ENCODE measurements at places on chromosomes 7 and 10. TPM values are rescaled to one million over a fixed set of nuclear protein-coding genes. Genes with fewer than 3 reads are reported as not detected.

SEMA3C gene
- 45.9 TPM for total RNA-seq

GRCh38 chr7:75704928-75705327, 33.8 kb downstream of the HIP1 start:
- no peaks in the 10 kb centered on the region for H3K27me3 ChIP-seq
- no peaks in the 10 kb centered on the region for H3K4me1 ChIP-seq
- no peak overlapping the region for H3K4me3 ChIP-seq
- no peak overlapping the region for H3K27ac ChIP-seq
- no peaks in the 10 kb centered on the region for H3K36me3 ChIP-seq
- no peak for DNase-seq

RASSF4 gene
- 15.4 TPM for total RNA-seq

DNA sequence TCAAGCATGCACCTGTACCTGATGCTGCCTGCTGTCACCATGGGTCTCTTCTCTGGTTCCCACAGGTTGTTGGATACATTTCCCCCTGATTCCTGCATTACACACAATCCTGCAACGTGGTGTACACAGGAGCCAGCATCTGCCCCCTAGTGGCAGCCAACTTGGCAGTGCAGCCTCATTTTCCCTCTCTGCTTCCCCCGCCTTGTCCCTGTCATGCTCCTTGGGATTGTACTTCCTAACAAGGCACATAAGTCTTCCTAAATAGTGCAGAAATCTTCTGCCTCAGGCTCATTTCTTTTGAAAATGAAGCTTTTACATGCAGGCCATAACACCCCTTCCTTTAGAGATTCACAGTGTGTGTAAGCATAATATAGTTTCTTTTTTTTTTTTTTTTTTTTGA, 387.5 kb downstream of the CCSER2 start:
- no peaks in the 10 kb centered on the region for H3K4me1 ChIP-seq
- H3K36me3 ChIP-seq, result no peaks in the 10 kb centered on the region
- H3K4me3 ChIP-seq, result no peak overlapping the region
- DNase-seq, result peak; percentile 48
- no peaks in the 10 kb centered on the region for H3K27me3 ChIP-seq

DNA sequence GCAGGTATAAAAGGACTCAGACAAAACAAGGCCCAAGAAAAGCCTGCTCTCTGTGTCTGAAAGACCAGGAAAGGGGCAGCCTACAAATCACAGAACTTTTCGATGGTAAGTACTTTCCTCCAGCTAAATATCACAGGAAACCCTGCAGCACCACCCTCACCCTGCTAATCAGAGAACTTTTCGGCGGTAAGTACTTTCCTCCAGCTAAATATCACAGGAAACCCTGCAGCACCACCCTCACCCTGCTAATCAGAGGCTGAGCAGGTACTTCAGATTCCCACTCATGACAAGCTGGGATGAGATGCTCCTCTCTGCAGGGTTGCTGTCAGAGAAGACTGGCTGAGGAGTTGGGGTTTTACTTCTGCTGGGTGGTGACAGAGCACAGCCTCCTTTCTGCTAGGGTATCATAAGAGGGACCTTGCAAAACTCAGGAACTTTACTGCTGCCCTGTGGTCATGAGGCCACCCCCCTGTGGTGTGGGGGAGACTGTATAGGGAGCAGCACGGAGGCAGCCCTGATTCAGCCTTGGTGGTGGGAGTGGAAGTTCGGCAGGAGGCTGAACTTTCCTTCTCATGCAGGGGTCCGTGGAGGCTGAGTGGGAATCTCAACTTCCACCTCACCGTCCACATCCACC, 7.2 kb downstream of the WDR37 start:
- H3K4me1 ChIP-seq, result peaks cover 14% of the 10 kb centered on the region
- peaks cover 14% of the 10 kb centered on the region for H3K36me3 ChIP-seq
- no peaks in the 10 kb centered on the region for H3K27me3 ChIP-seq

TDRD1 gene
- total RNA-seq, result not detected

TSPAN13 gene
- total RNA-seq, result 11.6 TPM

DNA sequence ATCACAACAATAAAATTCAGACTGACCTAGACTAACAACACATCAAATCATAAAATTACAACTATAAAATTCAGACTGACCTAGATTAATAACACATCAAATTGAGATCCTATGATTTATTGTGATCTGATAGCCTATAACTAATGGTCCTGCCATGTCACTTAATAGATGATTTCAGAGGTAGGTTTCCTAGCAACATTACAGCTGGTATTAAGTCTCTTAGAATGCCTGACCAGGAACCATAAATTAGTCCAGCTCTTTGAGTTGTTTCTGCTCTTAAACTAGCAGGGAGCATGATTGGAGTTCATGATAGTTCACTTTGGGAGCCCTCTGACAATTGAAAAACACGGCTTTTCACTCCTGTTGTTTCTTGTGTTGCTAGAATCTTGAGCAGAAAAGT, 318.9 kb downstream of the BMPER start:
- no peak for DNase-seq
- no peak overlapping the region for H3K4me3 ChIP-seq
- no peaks in the 10 kb centered on the region for H3K27me3 ChIP-seq

PHKG1 gene
- not detected for total RNA-seq

GRCh38 chr10:113381416-113381815, 171.4 kb upstream of the HABP2 start:
- no peaks in the 10 kb centered on the region for H3K27me3 ChIP-seq
- H3K27ac ChIP-seq, result peak overlapping the region; percentile 30
- no peaks in the 10 kb centered on the region for H3K36me3 ChIP-seq
- H3K4me3 ChIP-seq, result peak overlapping the region; percentile 6
- peaks cover 48% of the 10 kb centered on the region for H3K4me1 ChIP-seq

NUTM2E gene
- total RNA-seq, result not detected

DNA sequence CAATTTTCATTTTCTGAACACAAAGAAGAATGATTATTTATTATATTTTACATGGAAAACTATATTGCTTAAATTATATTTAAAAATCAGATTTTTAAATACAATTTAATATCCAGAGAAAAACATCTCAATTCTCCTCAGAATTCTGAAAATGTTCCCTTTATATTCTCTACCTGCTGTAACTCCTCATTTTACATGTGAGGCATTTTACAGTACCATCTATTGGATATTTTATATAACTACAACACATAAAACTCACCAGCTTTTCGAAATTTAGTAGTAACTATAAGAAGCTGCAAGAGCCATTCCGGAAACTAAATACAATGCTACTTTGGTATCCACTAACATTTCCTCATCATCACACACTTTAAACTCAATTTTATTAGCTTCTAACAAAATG, 264.6 kb downstream of the DGKB start:
- no peak for DNase-seq
- H3K36me3 ChIP-seq, result no peaks in the 10 kb centered on the region
- H3K27ac ChIP-seq, result no peak overlapping the region

GRCh38 chr10:17701301-17701700, 50.7 kb upstream of the TMEM236 start:
- no peaks in the 10 kb centered on the region for H3K27me3 ChIP-seq
- H3K27ac ChIP-seq, result no peak overlapping the region
- H3K36me3 ChIP-seq, result peaks cover 77% of the 10 kb centered on the region
- no peak overlapping the region for H3K4me3 ChIP-seq
- no peaks in the 10 kb centered on the region for H3K4me1 ChIP-seq
- DNase-seq, result no peak

COL28A1 gene
- total RNA-seq, result 39.7 TPM

- no peaks in the 10 kb centered on the region for H3K27me3 ChIP-seq
- peak; percentile 20 for DNase-seq
- H3K4me3 ChIP-seq, result no peak overlapping the region
- no peak overlapping the region for H3K27ac ChIP-seq
- peaks cover 34% of the 10 kb centered on the region for H3K36me3 ChIP-seq
Observed at GRCh38 chr7:47351233-47352154, 230.4 kb downstream of the TNS3 start.

- no peak overlapping the region for H3K27ac ChIP-seq
- no peak overlapping the region for H3K4me3 ChIP-seq
- H3K27me3 ChIP-seq, result no peaks in the 10 kb centered on the region
- no peaks in the 10 kb centered on the region for H3K4me1 ChIP-seq
- H3K36me3 ChIP-seq, result no peaks in the 10 kb centered on the region
Observed at GRCh38 chr7:121676168-121676567, 196.8 kb upstream of the PTPRZ1 start.

DNA sequence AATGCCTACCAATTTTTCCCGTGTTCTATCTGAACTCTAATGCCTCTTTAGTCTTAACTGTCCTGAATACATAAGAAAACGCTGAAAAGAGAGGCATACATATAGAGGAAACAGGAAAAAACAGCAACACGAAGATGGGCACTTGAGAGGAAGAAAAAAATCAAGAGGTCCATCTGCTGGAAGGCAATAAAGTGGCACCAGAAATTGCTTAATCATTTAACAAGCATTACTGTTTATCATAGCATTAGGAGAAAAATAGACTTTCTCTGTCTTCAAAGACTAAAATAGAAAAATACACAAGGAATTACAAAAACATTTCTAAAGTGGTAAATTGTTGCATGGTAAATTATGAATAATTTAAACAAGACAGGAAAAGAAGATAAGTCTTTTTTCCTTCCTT, 35.0 kb downstream of the NSUN6 start:
- H3K4me3 ChIP-seq, result no peak overlapping the region
- H3K4me1 ChIP-seq, result no peaks in the 10 kb centered on the region
- no peak for DNase-seq
- no peaks in the 10 kb centered on the region for H3K36me3 ChIP-seq
- H3K27me3 ChIP-seq, result no peaks in the 10 kb centered on the region

FOXI2 gene
- total RNA-seq, result not detected

GRCh38 chr10:17599089-17599488, 18.1 kb downstream of the HACD1 start:
- no peak overlapping the region for H3K4me3 ChIP-seq
- H3K4me1 ChIP-seq, result no peaks in the 10 kb centered on the region
- no peak overlapping the region for H3K27ac ChIP-seq
- no peak for DNase-seq

GRCh38 chr10:62817766-62818425, 1.7 kb upstream of the EGR2 start:
- peak overlapping the region; percentile 96 for H3K27ac ChIP-seq
- H3K4me3 ChIP-seq, result peak overlapping the region; percentile 66
- H3K36me3 ChIP-seq, result no peaks in the 10 kb centered on the region
- DNase-seq, result peak; percentile 92

GRCh38 chr7:98622926-98623325, 5.8 kb downstream of the NPTX2 start:
- H3K27me3 ChIP-seq, result peaks cover 77% of the 10 kb centered on the region
- no peak overlapping the region for H3K4me3 ChIP-seq
- H3K27ac ChIP-seq, result no peak overlapping the region
- no peak for DNase-seq

CTAGE15 gene
- 3.3 TPM for total RNA-seq

SH2D4B gene
- 0.18 TPM for total RNA-seq

C10orf67 gene
- total RNA-seq, result 0.18 TPM

- no peaks in the 10 kb centered on the region for H3K27me3 ChIP-seq
- peak; percentile 65 for DNase-seq
- no peak overlapping the region for H3K27ac ChIP-seq
- peaks cover 22% of the 10 kb centered on the region for H3K4me1 ChIP-seq
Observed at GRCh38 chr7:64999165-65000004, 7.1 kb downstream of the ERV3-1 start.

DNA sequence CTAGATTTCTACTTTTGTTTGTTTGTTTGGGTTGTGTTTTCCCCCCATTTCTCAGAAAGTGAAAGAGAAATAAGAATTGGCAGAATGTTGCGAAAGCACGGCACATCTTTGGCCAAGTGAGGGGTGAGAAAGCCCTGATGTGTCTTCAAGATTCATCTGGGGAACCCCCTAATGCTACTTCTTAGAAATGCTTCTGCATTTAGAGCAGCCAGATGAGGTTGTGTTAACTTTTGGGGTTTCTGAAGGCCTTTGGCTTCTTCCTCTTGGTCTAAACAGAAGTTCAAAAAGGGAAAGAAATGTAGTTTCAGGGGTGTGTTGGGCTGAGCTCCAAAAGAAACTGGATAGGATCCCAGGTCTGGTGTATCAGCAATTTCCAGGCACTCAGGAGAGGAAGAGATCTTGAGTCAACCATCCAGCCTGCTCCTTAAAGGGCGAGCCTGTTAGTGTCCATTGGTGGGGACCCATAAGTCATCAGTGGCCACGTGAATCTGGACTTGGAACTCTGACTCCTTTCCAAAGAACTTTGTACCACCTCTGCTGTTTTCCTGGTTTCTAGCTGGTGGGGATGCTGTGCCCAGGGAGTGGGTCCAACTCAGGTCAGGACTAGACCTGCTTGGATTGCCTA, 6.5 kb downstream of the DUSP5 start:
- peaks cover 6% of the 10 kb centered on the region for H3K36me3 ChIP-seq
- H3K4me3 ChIP-seq, result no peak overlapping the region
- H3K27me3 ChIP-seq, result no peaks in the 10 kb centered on the region

DNA sequence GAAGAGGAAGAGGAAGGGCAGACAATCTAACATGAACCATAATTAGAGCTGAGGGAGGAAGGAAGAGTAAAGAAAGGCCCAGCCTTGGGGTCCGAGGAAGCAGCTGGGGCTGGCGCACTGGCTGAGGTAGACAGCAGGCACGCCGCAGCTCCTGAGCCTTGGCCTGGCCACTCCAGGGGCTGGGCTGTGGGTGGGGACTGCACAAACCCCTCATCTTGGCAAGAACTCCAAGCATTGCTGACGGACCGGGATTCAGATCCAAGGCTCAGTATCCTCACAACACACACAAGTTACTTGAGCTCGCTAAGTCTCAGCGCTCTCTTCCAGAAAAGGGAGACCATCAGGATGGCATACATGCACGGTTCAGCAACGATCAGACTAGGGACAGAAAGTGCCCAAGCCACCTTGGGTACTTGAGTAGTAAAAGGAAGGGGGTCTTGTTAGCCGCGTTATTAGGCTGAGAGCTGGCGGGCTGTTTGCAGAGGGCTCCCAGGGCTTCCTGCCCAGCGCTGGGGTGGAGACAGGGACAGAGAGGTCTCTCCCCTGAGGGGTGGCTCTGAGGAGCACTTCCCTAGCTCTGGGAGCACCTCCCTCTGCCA, 4.5 kb downstream of the TNS3 start:
- no peaks in the 10 kb centered on the region for H3K27me3 ChIP-seq
- H3K4me3 ChIP-seq, result no peak overlapping the region
- H3K27ac ChIP-seq, result peak overlapping the region; percentile 95
- DNase-seq, result no peak

DNA sequence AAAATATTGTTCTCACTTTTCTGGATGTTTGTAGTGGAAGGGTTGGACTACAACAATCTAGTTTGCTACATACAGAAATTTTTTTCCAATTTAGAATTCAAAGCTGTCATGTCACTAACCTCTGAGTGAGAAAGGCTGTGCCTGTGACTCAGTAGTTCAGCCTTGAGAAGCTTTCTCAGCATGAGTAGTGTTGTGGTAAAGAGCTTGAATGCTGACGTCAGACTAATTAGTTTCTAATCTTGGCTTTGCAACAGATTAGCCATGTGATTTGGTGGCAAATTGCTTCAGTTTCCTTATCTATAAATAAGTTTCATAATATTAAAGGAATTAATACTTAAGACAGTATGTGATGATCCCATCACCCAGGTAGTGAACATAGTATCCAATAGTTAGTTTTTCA, 83.8 kb downstream of the ABCA13 start:
- no peaks in the 10 kb centered on the region for H3K4me1 ChIP-seq
- no peaks in the 10 kb centered on the region for H3K36me3 ChIP-seq
- no peak overlapping the region for H3K4me3 ChIP-seq
- no peak for DNase-seq
- H3K27me3 ChIP-seq, result no peaks in the 10 kb centered on the region

ANKRD1 gene
- total RNA-seq, result not detected

GPR146 gene
- total RNA-seq, result 4.1 TPM
